Stimulated activated CD4-positive, alpha-beta T cell treated with anti-CD3 and anti-CD28 coated beads, TNF-alpha, amount 100 ng/mL, for 4 hours (primary cell): ENCODE measurements at places on chromosomes 7 and 10.

DNA sequence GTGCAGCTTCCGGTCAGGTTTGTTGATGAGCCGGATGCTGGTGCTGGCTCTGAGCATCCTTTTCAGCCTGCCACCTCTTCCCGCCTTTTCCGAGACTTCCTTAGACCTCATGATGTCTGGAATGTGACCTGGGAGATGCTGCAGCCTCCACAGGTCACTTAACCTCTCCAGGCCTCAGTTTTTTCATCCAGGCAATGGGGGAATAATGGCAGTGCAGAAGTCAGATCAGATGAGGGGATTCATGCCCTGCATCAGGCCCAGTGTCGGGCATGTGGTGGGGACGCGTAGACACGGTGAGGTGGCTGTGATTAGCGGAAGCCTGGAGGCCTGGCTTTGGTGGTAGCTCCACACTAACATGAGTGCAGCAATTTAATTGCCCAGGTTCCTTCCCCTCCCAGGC, 24.6 kb downstream of the PFKFB3 start:
- no peak for DNase-seq

- no peak for DNase-seq
Measured at GRCh38 chr7:7178081-7178480, 4.3 kb upstream of the C1GALT1 start.

- no peak for DNase-seq
Measured at GRCh38 chr10:124001391-124002148, 91.8 kb downstream of the CHST15 start.

DNA sequence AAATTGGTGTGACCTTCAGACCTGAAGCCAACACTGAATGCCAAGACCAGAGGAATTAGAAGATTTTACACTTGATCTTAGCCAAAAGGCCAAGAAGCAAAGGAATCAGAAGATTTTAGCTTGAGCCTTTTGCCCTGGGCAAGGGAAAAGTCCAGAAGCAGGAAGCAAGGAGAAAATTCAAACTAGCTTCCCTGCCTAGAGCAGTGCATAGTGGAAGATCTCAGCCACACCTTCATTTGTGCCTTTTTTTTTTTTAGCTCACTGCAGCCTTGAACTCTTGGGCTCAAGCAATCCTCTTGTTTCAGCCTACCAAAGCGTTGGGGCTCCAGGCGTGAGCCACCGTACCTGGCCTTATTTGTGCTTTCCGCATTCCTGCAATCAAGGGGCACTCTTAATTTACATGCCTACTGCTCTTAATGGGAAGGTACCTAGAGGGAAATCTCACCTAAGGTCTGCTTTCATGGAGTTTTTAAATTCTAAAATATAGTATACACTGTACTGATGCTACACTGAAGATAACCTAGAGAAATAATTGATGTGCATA, 8.3 kb upstream of the PIP4K2A start:
- DNase-seq = no peak

DNA sequence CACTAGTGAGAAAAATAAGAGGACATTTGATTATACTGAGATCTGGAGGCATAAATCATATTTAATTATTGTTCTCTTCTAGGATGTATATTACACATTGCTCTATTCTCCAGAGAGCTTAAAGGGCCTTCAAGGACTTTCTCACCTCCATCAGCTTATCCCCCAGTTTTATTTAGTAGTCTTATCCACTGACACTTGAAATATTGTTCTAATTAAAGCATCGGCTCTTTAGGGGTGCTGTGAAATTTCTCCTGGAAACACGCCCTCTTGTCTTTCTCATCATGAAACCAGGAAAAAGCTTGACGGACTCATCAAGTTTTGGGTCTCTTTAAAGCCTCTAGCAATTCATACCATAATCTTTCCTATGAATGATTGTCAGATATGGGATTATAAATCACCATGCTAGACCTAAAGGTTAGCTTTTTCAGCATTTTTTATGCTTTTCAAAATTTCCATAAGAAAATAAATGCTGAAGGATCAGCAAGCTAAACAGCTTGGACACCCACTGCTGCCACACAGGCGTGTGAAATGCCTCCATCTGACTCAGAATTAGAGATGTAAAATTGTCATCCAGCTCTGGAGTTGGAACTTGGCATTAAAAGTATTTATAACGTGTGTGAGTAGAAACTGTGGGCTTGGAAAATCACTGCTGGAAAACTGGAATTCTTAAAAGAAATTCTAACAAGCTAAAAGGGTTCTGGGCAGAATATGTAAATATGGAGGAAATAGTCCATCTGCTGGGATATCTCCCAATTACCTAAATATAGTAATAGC, 216.3 kb downstream of the CHRM2 start:
- DNase-seq = no peak

DNA sequence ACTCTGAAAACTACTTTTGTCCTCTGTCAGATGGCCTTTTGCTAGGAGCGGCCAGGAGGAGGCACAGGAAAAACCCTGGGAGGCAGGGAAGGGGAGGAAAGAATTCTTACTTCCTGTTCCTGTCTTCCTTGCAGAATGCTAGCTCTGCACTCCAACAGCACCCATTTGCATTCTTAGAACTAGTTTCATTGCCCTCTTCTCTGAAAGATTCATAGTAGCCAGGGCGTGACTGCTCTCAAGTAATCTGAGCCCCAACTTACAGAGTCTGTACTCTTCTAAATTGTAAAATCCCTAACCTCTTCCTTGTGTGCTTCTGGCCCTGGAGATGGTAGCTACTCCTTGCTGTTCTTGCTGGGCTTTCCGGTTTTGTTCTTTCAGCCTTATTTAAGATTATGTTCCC, 75.3 kb upstream of the STEAP1 start:
- no peak for DNase-seq

- no peak for DNase-seq
Measured at GRCh38 chr7:31192986-31193385, 140.9 kb downstream of the ADCYAP1R1 start.

- no peak for DNase-seq
Measured at GRCh38 chr7:44814919-44815318, 18.4 kb downstream of the PPIA start.
